ENCODE measurements at places on chromosomes 5 and 9. TPM values are rescaled to one million over a fixed set of nuclear protein-coding genes. Genes with fewer than 3 reads are reported as not detected.

The CDKN2B-AS1 gene
- not detected for total RNA-seq

The ARID3C gene
- 0.16 TPM for total RNA-seq

The AMBP gene
- total RNA-seq, result 7.5 TPM

The SH3TC2 gene
- total RNA-seq, result 0.41 TPM

The APBA1 gene
- total RNA-seq, result 0.31 TPM

Measured in A549 treated with Mapracorat at 1 μM for 4 hours (cell line).